ENCODE measurements at places on chromosomes 4 and X.

DNA sequence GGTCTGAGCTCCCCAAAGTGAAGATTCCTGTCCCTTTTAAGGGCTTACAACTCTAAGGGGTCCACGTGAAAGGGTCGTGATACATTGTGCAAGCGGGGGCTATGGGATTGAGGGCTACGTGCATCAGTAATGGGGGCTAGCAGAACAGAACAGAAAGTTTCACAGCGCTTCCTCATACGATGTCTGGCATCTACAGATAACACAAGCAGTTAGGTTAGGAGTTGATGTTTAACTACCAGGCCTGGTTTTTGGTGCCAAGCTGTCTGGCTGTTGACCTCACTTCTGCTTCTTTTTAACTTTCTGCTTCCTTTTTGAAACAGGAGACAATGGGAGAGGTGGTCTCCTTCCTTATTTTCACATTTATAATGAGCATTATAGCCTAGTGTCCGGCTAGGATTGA is 368.6 kb upstream of the CXorf51A start:
- no peak for DNase-seq

DNA sequence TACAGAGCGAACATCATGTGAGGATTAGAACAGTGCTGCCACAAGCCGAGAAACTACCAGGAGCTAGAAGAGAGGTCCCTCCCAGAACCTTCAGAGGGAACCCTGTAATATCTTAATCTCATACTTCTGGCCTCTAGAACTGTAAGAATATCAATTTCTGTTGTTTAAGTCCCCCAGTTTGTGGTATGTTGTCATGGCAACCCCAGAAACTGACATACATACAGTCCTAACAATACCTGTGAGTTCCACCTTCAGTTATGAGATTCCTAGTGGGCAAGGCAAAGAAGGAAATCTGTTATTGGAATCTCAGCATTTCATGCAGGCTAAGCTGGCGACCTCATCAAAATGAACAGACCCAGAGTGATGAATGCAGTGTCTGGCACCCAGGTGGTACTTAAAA is 42.5 kb downstream of the ZBTB49 start:
- DNase-seq: no peak

- DNase-seq: no peak
These were observed 17.8 kb upstream of the CHIC2 start for GRCh38 chr4:54082168-54082567.

- no peak for DNase-seq
These were observed 115.2 kb downstream of the GLRA3 start for GRCh38 chr4:174713821-174714220.

- DNase-seq: peak; percentile 86
These were observed at the start of gene SH3BP2 for GRCh38 chr4:2792711-2793585. SH3BP2 (plus strand) TSS chr4:2793085; CDS start chr4:2820618, 27,533 bp downstream.

DNA sequence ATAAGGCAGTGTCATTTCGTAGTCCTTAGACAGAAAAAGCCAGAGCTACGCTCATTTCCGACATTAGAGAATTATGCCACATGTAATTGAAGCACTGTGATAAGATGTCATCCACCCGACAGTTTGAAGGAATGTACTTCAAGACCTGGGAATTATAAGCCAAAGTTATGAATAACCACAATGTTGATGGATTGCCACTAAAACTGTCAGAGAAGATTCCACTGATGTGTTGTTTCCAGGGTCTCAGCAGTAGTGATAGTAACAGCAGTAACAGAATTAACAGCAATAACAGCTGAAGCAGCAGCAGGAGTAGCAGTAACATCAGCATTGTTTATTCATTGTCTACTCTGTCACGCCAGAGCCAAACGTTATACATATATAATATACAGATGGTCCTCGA is 24.7 kb downstream of the RAB33A start:
- DNase-seq: no peak

GRCh38 chrX:42934020-42934726 is 156.2 kb upstream of the PPP1R2C start:
- DNase-seq: peak; percentile 41

DNA sequence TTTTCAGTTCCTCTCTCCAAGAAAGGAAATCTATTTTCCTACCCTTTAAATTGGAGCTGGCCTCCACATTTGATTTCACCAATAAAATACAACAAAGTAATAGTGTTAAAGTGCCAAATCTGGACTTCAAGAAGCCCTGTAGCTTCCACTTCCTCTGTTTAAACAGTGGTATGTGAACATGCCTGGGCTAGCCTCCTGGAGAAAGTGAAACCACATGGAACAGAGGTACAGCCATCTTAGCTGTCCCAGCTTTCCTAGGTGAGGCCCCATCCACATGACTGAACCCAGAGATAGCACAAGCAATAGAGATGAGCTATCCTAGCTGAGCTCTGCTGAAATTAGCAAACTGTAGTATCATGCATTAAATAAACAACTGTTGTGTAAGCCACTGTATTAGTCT is 131.8 kb upstream of the VCX start:
- no peak for DNase-seq

GRCh38 chr4:101183221-101183620 is 164.1 kb downstream of the PPP3CA start:
- DNase-seq: no peak

- DNase-seq: no peak
These were observed 162.3 kb downstream of the PCDH7 start for GRCh38 chr4:30882443-30882842.

GRCh38 chr4:153748378-153748777 is 11.4 kb downstream of the RNF175 start:
- no peak for DNase-seq

Data from left hindlimb (tissue), 1 donor.